ENCODE measurements at places on chromosomes 1 and 21. TPM values are rescaled to one million over a fixed set of nuclear protein-coding genes. Genes with fewer than 3 reads are reported as not detected.

DNA sequence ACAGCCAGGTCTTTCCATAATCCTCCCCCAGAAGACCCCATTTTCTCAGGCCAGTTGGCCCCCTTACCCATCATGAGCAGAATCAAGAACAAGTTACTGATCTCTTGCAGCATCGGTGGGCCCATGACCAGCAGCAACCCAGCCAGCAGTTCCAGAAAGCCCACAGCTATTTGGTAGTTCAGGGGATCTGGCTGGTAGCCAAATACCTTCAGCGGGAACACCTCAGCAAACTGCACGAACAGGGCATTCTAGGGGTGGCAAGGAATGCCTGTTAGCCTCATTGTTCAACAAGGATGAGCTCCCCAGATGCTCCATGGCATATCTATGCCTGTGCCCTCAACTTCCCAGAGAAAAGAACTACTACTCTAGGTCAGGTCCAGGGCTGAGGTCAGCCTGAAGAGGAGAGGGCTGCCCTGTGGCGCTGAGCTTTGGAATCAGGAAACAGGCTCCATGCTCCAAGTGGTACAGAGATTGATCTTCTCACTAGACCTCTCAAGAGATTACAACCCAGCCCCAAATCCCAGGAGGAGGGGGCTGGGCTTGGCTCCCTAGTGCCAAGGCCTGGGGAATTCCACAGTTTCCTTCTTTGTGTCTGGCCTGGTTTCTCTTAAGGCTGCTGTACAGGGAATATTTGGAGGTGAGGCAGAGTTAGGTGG lies 1.3 kb downstream of the TMEM35B start:
- DNase-seq: peak; percentile 17

DNA sequence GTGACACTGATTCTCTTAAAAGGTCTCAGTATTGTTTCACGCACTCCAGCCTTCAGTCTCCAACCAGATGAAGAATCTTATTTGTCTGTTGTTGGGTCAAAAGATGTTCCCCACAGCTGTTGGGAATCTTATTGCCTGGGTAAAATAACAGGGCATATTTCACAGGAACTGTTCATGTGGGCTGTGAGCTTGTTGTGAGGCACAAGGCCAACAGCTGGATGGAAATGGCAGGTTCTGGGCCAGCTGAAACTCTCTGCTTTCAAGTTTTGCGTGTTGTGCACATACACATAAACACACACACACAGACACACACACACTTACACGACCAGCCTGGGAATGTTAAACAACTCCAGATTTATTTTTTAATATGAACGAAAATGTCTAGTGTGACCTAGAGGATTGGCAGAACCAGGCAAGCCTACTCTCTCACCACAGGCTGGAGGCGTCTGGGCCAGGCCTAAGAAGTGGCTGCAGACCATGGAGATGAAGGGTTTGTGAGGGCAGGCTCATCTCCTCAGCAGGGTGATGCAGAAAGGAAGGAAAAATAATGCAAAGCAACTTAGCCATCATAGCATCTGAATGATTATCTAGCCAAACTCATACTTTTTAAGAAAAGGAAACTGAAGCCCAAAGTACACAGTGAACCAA lies 357.0 kb downstream of the TTLL7 start:
- no peak for DNase-seq

Gene LDLRAD1
- not detected for total RNA-seq

Gene DIO1
- total RNA-seq: not detected

Gene SAMD13
- total RNA-seq: 0.56 TPM

Gene RPAP2
- total RNA-seq: 13.6 TPM

Measured in IMR-90 (cell line).